Inflammatory macrophage (primary cell): ENCODE measurements at places on chromosomes 6 and 20.

DNA sequence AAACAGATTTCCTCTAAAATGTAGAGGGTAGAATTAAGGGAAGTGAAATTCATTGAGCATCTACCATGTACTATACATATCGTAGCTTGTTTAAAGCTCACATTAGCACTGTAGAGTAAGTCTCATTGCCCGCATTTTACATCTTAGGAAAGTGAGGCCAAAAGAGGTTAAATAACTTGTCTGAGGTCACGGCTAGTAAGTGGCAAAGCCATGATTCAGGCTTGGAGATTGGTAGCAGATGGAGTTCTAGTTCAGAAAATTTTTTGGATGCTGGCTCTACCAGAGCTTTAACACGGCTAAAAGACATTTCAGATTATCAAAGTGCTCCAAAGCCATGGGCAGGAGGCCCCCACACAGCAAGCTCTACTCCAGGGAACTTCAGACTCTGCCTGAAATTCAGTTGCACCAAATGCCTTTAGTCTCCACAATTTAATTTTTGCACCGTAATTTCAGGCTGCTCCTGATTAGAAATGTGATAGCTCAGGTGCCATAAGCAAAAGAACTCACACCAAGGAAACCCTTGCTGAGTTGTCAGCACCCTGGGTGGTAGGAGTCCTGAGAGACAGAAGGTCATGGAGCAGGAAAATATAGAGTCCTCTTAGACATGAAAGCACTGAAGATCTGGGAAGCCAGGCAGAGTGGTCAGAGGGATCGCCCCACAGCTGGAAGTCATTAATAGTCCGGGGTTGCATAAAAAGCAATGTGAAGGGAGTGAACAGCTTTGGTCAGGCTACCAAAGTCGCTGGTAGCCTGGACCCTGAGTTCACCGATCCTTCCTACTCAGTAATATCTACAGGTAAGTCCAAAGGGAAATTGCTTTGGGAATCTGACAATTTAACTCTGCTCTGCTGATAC lies 55.2 kb upstream of the ASIP start:
- DNase-seq: no peak

GRCh38 chr6:136341967-136342366 lies 52.3 kb upstream of the BCLAF1 start:
- no peak for DNase-seq

DNA sequence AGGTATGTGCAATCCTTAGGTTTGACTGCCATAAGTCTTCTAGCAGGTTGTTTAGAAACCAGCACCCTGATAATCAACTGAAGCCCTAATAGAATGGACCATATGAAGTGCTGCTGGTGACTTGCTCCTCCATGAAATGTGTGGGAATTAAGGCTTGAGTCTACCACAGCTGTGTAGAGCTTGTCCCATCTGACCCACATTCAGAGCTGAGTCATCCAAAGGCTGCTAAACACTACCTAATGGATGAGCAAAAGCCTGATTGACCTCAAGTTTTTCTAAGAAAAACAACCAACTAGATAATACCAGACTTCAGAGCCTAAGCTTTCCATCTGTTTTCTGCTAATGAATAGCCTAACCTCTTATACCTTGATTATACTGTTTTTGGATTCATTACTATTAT lies 120.3 kb upstream of the MOCS1 start:
- DNase-seq: no peak

DNA sequence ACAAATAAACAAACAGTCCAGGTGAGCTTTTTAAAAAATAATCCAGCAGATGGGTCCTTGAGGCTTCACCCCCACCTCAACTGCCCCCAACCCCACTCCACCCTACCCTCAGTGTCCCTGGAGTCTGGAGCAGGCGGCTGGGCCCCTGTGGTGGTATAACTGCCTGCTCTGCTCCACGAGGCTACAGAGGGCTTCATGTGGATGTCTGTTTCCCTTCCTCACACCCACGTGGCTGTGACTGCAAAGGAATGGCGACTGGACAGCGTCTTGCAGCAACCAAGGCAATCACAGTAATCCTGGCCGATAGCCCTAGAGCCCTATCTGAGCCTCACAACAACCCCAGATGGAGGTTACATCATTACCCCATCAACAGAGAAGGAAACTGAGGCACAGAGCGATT lies 76.5 kb downstream of the SLC2A10 start:
- DNase-seq: no peak

- no peak for DNase-seq
Measured at GRCh38 chr6:117174835-117175360, 90.5 kb upstream of the VGLL2 start.

DNA sequence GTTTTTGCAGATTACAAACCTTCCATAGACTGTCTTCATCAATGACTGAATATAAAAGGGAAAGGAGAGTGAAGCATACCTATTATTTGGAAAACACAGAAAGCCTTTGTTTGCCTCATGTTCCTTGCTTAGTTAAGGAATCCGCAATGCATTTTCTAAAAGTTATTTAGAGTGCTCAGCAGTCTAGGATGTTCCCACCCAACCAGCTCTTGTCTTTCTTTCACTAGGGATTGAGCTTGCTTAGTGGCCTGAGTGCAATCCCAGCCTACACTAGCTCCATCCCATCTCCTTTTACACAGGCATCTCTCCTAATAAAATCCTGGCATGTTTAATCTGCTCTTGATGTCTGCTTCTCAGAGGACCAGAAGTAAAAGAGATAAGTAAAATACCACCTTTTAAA lies 850.5 kb upstream of the GJE1 start:
- no peak for DNase-seq

- no peak for DNase-seq
Measured at GRCh38 chr6:119539066-119539746, 189.6 kb upstream of the MAN1A1 start.

DNA sequence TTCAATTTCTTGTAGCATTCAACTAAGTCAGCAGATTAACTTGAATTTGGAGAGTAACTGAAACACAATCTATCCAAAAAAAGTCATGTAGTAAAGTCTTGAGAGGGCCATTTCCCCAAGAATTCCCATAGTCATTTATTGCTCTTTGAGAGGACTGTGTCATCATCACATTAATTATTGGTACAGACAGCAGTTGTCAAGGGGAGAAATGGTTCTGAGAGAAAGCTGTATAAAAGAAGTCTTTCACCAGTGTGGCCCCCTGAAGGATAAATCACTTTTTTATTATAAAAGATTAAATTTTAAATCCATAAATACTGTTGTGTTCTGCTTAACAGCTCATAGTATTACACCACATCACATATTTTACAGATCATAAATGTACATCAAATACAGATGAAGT lies 111.5 kb downstream of the KHDRBS2 start:
- no peak for DNase-seq

GRCh38 chr6:105170059-105170458 lies 9.8 kb downstream of the POPDC3 start:
- no peak for DNase-seq

DNA sequence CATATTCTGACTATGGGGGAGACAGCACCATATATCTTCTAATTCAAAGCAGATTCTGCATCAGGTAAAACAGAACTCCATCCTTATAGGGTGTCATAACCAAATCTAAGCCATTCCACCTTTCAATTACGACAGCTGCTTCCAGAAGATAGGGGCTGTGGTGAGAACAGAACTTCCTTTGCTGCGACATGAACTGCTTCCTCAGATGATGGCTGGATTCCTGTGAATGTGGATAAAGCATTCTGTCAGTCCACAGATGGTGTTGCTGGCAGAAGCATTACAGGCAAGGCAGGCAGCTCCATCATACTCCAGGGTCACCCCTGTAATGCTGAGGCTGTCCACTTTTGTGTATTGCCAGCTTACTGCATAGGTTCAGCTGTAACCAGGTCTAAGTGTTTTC lies 172.1 kb upstream of the PROKR2 start:
- DNase-seq: no peak

GRCh38 chr6:46734867-46735719 lies at the start of gene PLA2G7:
Gene PLA2G7 (minus strand): TSS chr6:46735375. CDS start chr6:46722891, 12,484 bp downstream.
- DNase-seq: peak; percentile 74

GRCh38 chr6:110055387-110055735 lies 77.2 kb downstream of the GPR6 start:
- no peak for DNase-seq

DNA sequence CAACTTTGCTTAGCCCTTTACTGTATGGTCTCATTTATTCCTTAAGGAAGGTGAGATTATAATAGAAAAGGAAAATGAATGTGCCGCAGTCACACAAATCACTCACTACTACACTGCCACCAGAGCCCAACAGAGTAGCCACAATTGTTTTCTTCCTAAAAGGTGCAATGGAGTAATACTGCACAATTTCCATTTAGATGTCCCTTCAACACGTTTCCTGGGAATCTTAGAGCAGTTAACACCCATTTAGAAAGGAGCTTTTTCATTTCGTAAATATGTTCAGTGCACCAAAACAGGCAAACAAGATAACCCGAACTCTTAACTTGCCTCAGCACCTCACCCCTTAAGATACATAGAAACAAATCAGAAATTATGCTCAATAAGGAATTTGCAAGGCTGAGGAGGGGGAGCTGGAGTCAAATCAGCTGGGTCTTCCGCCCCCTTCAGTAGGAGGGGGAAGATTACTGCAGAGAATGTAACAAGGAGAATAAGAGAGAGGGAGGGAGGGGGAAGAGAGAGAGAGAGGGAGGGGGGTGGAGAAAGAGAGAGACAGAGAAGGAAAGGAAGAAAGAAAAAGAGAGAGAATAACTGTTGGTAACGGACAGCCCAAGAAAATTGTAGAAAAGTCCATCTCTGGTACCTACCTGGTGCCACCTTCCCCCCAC lies 155.5 kb downstream of the BCAS1 start:
- DNase-seq: no peak

- DNase-seq: no peak
Measured at GRCh38 chr6:152170702-152171667, 363.5 kb downstream of the ESR1 start.

GRCh38 chr20:57611586-57612311 lies 8.5 kb downstream of the ZBP1 start:
- no peak for DNase-seq

GRCh38 chr6:2792330-2793110 lies 27.3 kb downstream of the WRNIP1 start:
- DNase-seq: peak; percentile 64

- DNase-seq: no peak
Measured at GRCh38 chr6:143701349-143702234, 23.8 kb downstream of the PHACTR2 start.

DNA sequence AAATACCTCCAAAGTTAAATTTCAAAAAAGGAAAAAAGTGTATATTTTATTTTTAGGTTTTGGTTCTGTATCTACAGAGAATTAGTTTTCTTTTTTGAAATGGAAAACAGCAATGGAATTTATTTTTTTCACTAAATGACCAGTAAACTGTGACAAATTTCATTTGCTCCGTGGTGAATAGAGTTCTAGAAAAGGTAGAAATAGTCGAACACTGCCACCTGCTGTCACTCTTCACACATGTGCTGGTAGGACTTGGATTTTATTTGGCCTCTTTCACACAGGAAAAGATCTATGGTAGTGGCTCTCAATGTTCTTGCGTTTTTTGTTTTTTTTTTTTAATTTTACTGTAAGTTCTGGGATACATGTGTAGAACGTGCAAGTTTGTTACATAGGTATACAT lies 312.5 kb downstream of the EYA4 start:
- DNase-seq: peak; percentile 8

- DNase-seq: peak; percentile 92
Measured at GRCh38 chr6:33840048-33840926, 36.5 kb upstream of the MLN start.

GRCh38 chr6:62285612-62286469 lies at the start of gene KHDRBS2:
Gene KHDRBS2 (minus strand): TSS chr6:62286225.
- peak; percentile 82 for DNase-seq

GRCh38 chr6:146785001-146785585 lies 186.3 kb downstream of the ADGB start:
- DNase-seq: peak; percentile 54

GRCh38 chr6:132369526-132369925 lies 31.7 kb downstream of the MOXD1 start:
- DNase-seq: no peak

DNA sequence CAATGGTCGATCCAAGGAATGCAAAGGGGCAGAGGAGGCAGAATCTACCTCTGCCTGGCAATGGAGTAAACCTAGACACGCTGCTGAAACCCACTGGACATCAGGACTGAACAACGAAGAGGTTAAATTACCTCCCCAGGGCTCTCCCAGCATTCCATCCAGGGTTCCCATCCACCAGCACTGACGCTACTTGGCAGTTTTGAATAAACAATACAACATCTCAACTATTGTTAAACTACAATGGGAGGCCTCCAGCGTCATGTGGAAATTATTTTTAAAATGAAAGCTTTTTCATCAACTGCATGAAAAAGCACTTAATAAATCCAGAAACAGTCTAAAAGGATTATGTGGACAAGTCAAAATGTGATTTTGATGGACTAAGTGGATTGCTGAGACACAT lies 96.8 kb upstream of the NHSL1 start:
- no peak for DNase-seq

- no peak for DNase-seq
Measured at GRCh38 chr20:62928246-62928939, 2.1 kb upstream of the DIDO1 start.

DNA sequence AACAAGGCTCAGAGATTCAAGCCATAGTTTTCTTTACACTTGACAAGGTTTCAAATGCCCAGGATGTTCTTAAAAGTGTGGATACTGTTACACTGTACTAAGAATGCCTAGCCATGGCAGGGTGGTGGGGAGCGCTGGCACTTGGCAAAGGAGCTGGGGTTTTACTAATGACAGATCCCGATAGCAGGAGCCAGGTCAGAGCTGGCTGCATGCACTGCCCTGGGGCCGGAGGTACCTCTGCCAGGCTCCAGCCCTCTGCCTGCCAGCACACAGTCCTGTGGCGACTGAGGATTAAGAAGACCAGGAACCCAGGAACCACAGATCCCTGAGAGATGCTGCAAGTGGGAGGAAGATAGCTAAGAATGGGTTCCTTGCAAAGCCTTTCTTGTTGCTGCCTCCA lies 260.3 kb downstream of the ALDH8A1 start:
- DNase-seq: no peak

GRCh38 chr6:47168180-47168579 lies 126.0 kb upstream of the ADGRF1 start:
- peak; percentile 89 for DNase-seq

DNA sequence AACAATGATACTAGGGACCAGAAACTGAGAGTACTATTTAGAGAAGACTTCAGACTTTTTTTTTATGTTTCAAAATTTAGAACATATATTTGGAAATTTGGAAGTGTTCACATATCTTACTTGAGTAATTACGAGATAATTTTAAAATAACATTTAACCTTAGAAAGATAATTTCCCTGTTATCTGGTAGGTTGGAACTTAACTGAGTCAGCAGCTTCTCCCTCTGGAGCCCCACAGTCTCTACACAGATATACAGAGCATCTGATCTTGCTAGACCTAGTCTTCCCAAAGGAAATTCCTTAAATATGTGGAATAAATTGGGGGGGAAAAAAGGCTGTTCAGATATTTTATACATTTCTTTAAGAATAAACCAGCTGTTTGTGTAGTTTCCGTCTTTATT lies 48.6 kb downstream of the TSPYL4 start:
- no peak for DNase-seq

- no peak for DNase-seq
Measured at GRCh38 chr6:33908025-33908424, 104.2 kb upstream of the MLN start.
